ENCODE measurements at places on chromosomes 2 and 18.
A peak's percentile ranks its signal among the peaks of the same experiment; 100 is the strongest.

GRCh38 chr18:80124131-80124530 is 15.1 kb downstream of the ADNP2 start:
- no peak for DNase-seq

- no peak for DNase-seq
Observed at GRCh38 chr2:112848833-112849232, 12.3 kb upstream of the IL1B start.

DNA sequence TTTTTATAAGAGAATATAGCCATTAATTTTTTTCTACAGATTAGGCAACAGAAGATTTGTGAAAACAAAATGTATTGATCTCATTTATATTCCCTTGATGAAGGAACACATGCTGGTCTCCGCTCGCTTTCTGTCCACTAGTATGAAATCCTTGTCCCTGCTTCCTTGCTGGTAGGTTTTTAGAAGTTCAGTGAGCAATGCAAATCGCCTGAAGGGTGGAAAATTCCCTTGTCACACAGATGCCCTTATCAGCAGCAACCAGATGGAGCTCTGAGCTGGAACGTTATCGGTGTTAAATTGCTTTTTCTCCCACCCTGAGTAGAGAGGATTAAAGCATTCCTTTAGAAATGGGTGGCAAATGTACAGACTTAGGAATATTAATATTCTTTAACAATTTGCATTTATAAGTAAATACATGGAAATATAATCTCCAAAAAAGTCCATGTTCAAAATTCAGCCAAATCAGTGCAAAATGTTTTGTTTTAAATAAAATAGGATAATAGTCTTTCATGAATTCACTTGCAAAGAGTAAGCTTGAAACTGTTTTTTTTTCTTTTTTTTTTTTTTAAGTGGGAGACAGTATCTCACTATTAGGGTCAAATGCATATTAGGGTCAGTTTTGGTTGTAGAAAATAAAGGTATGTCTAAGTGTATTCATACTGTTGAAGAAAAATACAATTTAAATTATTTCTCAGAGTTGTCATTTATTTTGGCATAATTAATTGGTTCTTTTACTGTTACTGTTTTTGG is 164.0 kb upstream of the MYO3B start:
- DNase-seq = peak; percentile 81

- peak; percentile 52 for DNase-seq
Observed at GRCh38 chr2:239944694-239945551, 80.2 kb downstream of the NDUFA10 start.

DNA sequence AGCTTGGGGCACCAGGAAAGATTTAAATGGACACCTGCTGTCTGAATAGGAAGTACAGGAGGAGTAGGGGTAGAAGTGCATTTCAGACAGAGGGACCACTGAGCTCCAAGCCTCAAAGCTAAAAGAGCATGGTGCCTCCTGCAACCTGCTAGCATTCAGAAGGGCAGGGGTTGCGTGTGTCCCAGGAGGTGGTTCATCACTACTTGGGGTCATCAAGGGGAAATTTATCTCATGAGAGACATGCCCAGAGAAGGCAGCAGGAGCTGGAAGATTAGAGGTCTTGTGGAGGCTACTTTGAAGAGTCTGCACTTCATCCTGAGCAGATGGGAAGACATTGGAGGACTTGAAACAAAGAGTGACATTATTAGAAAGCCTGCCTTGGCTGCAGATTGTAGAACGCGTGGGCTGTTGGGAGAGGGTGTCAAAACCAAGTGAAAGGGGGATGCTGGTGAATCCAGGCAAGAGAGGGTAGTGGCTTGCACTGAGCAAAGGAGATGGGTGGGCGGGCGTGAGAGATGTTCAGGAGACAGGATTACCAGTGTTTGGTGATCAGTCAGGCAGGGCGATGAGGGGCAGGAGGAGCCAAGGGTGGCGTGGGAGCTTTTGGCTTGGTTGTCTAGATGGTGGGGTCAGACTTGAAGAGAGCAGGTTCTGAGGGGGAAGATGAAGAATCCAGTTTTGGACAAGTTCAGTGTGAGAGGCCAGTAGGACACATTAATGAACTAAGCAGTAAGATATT is 154.0 kb downstream of the DYSF start:
- no peak for DNase-seq

- no peak for DNase-seq
Observed at GRCh38 chr2:172339371-172340010, 87.9 kb upstream of the ITGA6 start.

- DNase-seq = no peak
Observed at GRCh38 chr2:162232027-162232426, 11.2 kb downstream of the FAP start.

- DNase-seq = peak; percentile 89
Observed at GRCh38 chr18:36296650-36297416, 680 bp upstream of the FHOD3 start.

DNA sequence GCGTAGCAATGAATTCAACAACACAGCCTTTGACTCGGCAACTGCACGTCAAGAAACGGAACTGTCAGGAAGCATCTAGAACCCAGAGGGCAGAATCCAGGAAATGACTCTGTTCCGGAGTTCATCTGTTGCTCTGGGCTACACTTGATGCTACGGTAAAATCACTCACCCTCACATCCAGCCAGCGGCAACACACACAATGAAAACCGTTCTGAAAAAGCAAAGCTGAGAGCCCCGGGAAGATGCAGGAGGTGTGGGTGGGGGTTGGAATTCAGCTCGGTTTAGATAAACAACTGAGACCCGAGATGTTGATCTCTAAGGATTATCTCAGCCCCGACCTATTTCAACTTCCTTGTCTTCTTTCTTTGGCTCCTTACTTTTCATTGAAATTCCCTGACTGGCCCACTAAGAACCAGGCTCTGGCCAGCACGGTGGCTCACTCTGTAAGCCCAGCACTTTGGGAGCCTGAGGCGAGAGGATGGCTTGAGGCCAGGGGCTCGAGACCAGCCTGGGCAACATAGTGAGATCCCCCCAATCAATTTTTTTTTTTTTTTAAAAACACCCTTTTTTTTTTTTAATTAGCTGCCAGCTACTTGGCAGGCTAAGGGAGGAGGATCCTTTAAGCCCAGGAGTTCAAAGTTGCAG is 13.3 kb upstream of the RAB17 start:
- no peak for DNase-seq

DNA sequence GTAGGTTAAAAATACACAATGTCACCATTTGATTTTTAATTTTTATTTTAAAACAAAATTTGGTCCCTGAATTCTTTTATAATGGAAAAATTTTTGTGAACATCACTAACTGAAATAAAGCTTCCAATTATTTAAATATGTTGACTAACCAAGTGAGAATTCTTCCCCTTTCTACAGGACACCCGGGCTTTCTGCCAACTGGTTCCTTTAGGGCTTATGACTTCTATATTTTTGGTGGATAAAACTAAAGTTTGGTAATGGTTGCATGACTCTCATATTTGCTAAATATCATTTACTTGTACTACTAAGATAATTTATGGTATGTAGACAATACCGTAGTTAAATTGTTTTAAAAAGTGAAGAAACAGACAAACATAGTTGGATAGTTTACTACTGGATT is 291.0 kb upstream of the DOK6 start:
- DNase-seq = no peak

DNA sequence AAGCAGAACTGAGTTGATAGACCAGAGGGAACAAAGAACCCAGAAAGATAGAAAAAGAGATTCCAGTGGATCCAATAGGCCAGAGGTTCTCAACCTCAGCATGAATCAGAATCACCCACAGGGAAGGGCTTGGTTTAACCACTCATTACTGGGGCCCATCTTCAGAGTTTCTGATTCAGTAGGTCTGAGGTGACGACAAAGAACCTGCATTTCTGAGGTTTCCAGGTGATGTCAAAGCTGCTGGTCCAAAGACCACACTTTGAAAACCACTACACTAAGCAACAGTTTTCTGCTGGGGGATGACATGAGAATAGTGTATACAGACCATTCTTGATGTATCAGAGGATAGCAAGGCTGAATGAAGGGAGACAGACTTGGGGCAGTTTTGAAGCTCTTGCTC is 296.9 kb upstream of the STON1 start:
- no peak for DNase-seq

GRCh38 chr2:118003396-118003824 is 10.5 kb downstream of the CCDC93 start:
- peak; percentile 93 for DNase-seq

All from eye (tissue), 1 donor.